ENCODE measurements at places on chromosomes 5 and 9.
A peak's percentile ranks its signal among the peaks of the same experiment; 100 is the strongest.

GRCh38 chr5:431711-432050 lies 11.3 kb upstream of the EXOC3 start:
- H3K36me3 ChIP-seq: no peaks in the 10 kb centered on the region
- no peak overlapping the region for H3K4me3 ChIP-seq
- H3K27me3 ChIP-seq: no peaks in the 10 kb centered on the region
- no peaks in the 10 kb centered on the region for H3K4me1 ChIP-seq

- no peak for DNase-seq
- no peaks in the 10 kb centered on the region for H3K36me3 ChIP-seq
- H3K4me3 ChIP-seq: no peak overlapping the region
- no peaks in the 10 kb centered on the region for H3K4me1 ChIP-seq
Measured at GRCh38 chr5:25862276-25862675, 1176.1 kb downstream of the CDH9 start.

DNA sequence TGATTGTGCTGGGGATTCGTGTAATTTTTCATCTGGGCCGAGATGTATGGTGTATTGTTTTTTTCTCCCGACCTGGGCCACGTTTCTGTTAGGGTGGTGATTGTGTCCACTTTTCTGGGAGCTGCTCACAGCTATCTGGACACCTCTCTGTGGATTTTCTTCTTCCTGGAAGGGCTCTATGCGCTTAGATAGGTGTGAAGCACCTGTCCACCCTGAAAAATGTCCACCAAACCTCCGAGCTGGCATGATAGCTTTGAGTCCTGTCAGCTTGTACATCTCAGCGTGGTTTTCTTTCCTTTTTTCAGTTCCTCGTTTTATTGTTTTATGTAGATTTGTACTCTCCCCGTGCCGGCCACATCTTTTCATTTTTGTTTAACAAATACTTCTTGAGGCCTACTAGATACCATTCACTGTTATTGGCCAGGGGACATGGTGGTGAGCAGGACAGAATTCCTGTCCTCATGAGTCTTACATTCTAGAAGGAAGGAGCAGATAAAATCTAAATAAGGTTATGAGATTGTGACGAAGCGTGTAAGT lies 1.1 kb downstream of the UGCG start:
- peaks cover 46% of the 10 kb centered on the region for H3K4me1 ChIP-seq
- peak overlapping the region; percentile 72 for H3K4me3 ChIP-seq
- DNase-seq: no peak
- H3K27ac ChIP-seq: peak overlapping the region; percentile 71
- no peaks in the 10 kb centered on the region for H3K36me3 ChIP-seq

GRCh38 chr9:137183980-137184595 lies 4.3 kb downstream of the ANAPC2 start:
- peaks cover 8% of the 10 kb centered on the region for H3K36me3 ChIP-seq
- no peak overlapping the region for H3K4me3 ChIP-seq
- no peak overlapping the region for H3K27ac ChIP-seq
- H3K4me1 ChIP-seq: peaks cover 22% of the 10 kb centered on the region

DNA sequence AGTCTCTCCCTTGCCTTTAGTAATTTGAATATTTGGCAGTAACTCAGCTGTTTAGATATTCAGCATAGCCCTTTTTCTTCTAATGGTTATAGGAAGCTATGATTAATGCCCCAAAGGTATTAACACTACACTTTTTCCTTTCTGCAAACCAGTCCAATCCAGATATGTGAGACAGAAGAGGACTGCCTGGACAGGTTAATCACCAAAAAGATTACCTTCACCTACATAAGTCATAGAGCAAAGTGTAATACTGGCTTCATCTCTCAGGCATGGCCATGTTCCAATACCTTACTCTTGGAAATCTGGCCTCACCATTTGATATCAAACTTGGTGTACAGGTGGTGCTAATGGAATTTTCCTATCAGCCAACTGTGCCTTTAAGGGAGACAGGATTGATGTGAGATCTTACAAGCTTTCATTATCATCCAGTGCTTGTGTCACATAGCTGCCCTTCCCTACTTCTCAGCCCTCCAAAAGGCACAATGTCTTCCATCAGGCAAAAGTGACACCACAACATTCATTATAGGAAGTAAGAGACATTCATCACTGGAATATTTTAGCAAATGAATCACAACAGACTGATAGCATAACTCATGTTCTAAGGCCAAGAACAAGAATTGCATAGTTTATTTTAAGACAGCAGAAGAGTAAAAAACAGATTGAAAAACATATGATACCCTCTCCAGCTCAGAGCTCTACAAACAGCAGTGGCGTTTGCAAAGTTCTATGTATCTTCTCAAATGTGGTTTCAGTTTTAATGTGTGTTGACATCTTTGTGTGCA lies 91.2 kb upstream of the PAM start:
- H3K36me3 ChIP-seq: no peaks in the 10 kb centered on the region
- no peak overlapping the region for H3K4me3 ChIP-seq
- H3K27ac ChIP-seq: no peak overlapping the region
- DNase-seq: no peak

DNA sequence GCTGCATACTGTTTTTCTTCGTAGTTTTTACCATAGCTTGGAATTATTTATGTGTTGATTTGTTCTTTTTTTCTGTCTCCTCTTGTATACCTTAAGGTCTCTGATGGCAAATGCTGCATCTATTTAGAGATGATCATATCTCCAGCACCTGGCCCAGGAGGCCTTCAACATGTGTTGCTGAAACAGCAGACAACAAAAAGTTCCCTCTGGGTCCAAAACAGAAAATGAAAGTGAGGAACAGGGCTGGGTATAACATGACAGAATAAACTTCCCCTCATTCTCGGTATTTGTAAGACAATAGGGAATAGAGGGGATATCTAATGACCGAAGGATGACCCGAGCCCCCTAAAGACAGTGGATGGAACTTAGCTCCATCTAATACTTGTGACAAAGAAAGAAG lies 22.7 kb upstream of the PCSK1 start:
- H3K4me3 ChIP-seq: no peak overlapping the region
- H3K36me3 ChIP-seq: no peaks in the 10 kb centered on the region
- no peaks in the 10 kb centered on the region for H3K27me3 ChIP-seq
- no peak overlapping the region for H3K27ac ChIP-seq
- H3K4me1 ChIP-seq: no peaks in the 10 kb centered on the region

DNA sequence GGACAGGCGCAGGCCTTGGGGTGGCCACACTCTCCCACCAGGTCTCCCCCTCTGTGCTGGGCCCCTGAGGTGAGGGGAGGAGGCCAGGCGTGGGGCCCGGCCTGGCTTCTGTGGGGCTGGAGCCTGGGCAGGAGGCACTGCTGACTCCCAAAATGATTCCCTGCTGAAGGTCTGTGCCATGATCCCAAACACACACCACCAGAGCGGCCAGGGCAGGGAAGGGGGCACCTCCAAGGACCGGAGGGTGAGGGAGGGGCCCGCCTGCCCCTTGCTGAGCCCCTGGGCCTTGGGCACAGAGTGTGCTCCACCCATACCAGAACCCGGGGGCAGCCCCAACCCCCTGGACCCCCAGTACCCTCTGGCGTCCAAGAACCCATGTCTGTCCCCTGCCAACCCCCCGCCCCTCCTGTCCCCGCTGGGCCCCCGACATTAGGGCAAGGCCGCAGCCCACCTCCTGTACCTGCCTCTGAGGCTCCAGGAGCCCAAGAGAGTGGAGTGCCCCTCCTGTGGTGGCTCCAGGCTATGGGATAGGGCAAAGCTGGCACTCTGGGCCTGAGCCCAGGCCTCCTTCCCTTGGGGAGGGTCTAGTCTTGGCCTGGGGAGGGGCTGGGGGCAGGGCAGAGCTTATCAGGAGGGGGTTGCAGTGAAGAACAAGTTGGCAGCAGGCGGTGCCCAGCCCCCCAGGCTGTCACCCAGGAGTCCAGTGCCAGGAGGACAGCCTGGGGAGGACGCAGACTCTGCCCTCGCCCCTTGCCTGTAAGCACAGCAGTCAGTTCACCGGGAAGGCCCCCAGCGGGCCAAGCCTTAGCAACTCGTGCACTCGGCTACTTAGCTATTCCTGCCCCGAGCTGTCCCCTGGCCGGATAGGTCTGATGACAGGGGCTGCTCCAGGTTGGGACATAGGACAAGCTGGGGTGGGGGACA lies 2.6 kb upstream of the EGFL7 start:
- DNase-seq: no peak
- H3K27me3 ChIP-seq: peaks cover 39% of the 10 kb centered on the region
- no peaks in the 10 kb centered on the region for H3K36me3 ChIP-seq
- H3K4me1 ChIP-seq: peaks cover 7% of the 10 kb centered on the region
- H3K4me3 ChIP-seq: no peak overlapping the region

GRCh38 chr5:107809201-107810034 lies 138.7 kb upstream of the EFNA5 start:
- H3K36me3 ChIP-seq: no peaks in the 10 kb centered on the region
- H3K27ac ChIP-seq: no peak overlapping the region
- no peak overlapping the region for H3K4me3 ChIP-seq
- H3K4me1 ChIP-seq: no peaks in the 10 kb centered on the region

DNA sequence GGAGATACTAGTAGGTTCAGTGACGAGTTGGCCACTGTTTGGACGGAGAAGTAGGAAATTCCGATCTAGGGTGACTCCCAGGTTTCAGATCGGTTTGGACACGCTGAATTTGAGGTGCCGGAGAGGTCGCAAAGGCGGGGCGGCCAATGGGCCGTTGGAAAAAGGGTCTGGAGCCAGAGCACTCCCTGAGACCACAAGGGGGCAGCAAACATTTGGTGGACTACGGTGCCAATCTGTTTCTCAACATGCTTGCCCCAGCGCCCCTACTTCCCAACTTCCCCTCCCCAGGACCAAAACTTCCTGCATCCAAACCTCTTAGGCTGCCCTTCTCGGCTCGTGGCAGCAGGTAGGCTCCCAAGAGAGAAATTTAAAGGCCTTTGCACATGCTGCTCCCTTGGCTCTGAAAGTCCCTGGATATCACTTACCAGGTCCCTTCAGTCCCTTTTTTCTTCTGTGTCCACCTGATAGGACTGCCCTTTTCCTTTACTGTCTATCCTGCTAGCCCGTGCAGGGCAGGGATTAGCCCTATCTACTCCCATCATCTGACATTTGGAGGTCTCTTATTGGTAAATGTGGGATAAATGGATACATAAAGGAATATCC lies 992 bp upstream of the RPP25L start:
- H3K36me3 ChIP-seq: peaks cover 14% of the 10 kb centered on the region
- peaks cover 22% of the 10 kb centered on the region for H3K4me1 ChIP-seq
- H3K27ac ChIP-seq: peak overlapping the region; percentile 85
- DNase-seq: peak; percentile 62

GRCh38 chr9:90061187-90061586 lies 456.4 kb downstream of the GADD45G start:
- H3K4me1 ChIP-seq: no peaks in the 10 kb centered on the region
- no peak overlapping the region for H3K27ac ChIP-seq
- no peaks in the 10 kb centered on the region for H3K36me3 ChIP-seq
- no peak overlapping the region for H3K4me3 ChIP-seq
- no peaks in the 10 kb centered on the region for H3K27me3 ChIP-seq
- DNase-seq: no peak

DNA sequence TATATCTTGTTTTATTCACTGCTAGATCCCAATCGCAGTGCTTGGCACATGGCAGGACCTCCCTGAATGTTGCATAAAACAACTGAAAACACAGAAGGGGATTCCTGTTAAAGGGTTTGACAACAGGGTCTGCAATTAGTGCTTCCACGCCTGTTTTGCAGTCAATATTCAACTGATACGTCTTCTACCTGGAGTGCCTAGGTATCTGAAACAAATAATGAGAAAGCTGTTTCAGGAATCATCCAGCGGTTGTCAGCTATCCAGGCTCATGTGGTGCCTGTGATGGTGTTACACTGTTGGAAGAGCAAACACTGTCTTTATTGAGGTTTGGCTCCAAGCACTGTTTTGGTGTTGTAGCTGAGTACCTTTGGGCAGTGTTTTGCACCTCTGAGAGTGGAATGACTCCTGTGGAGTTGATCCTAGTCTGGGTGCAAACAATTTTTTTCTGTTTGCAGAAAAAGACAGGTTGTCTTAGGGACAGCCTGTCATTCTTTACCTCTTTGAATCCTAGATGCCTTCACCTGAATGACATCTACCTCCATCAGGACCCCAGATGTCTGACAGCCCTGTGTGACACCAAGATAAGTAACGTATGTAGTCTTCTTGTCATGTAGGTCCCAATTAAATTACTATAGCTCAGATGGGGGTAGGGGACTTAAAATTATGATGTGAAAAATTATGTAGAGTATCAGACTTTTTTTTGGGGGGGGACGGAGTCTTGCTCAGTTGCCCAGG lies 14.8 kb upstream of the MATR3 start:
- no peaks in the 10 kb centered on the region for H3K27me3 ChIP-seq
- no peak overlapping the region for H3K27ac ChIP-seq

- H3K27ac ChIP-seq: no peak overlapping the region
- H3K36me3 ChIP-seq: no peaks in the 10 kb centered on the region
- no peaks in the 10 kb centered on the region for H3K27me3 ChIP-seq
- no peaks in the 10 kb centered on the region for H3K4me1 ChIP-seq
- H3K4me3 ChIP-seq: no peak overlapping the region
- DNase-seq: no peak
Measured at GRCh38 chr5:94544031-94544650, 74.3 kb downstream of the KIAA0825 start.

GRCh38 chr5:124782262-124782661 lies 35.8 kb upstream of the ZNF608 start:
- H3K36me3 ChIP-seq: no peaks in the 10 kb centered on the region
- DNase-seq: no peak
- H3K4me1 ChIP-seq: no peaks in the 10 kb centered on the region
- no peaks in the 10 kb centered on the region for H3K27me3 ChIP-seq

GRCh38 chr9:95816716-95817115 lies 58.8 kb upstream of the ERCC6L2 start:
- no peaks in the 10 kb centered on the region for H3K27me3 ChIP-seq
- no peaks in the 10 kb centered on the region for H3K36me3 ChIP-seq
- H3K4me1 ChIP-seq: no peaks in the 10 kb centered on the region
- H3K4me3 ChIP-seq: no peak overlapping the region

DNA sequence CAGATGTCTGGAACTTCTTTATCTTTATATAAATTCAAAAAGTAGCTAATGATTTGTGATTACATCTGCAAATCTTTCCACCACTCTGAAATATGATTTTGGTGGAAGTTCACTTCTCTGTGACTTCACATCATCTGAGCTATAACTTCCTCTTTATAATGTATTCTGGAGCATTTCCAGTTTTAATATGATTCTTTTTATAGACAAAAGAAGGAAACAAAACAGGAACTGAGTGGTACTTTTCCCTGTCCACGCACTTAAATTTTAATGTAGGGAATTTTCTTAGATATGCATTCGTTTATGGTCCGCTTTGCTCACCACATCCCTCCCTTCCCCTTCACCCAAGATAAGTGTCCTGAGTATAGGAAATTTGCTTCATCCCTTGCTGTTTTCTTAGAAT lies 333.5 kb downstream of the CHSY3 start:
- no peak overlapping the region for H3K4me3 ChIP-seq
- H3K27me3 ChIP-seq: no peaks in the 10 kb centered on the region
- H3K36me3 ChIP-seq: no peaks in the 10 kb centered on the region
- no peak overlapping the region for H3K27ac ChIP-seq

DNA sequence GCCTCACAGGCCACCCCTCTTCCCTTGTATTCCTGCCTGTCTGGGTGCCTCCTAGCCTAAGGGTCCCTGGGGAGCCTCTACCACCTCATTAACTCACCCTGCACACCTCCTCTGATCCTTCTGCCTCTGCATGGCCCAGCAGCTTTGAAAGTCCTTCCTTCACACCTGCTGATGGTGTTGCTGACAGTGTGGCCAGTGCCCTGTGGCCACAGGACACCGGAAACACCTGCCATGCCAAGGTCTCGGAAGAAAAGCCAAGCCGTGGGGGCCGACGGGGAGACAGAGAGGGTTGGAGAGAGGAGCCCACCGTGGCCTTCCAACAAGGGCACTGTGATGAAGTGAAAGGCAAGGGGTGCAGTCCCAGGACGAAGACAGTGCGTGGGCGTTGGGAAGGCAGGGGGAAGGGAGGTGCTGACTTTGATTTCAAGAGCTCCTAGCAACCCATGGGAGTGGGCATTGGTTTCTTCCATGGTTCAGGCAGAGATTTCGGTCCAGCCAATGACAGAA lies 4.1 kb downstream of the BTNL9 start:
- no peaks in the 10 kb centered on the region for H3K36me3 ChIP-seq
- no peaks in the 10 kb centered on the region for H3K4me1 ChIP-seq
- no peak overlapping the region for H3K4me3 ChIP-seq
- peaks cover 23% of the 10 kb centered on the region for H3K27me3 ChIP-seq
- DNase-seq: no peak

All from CD8-positive, alpha-beta memory T cell (primary cell).